ENCODE measurements at places on chromosomes 2 and 18.

DNA sequence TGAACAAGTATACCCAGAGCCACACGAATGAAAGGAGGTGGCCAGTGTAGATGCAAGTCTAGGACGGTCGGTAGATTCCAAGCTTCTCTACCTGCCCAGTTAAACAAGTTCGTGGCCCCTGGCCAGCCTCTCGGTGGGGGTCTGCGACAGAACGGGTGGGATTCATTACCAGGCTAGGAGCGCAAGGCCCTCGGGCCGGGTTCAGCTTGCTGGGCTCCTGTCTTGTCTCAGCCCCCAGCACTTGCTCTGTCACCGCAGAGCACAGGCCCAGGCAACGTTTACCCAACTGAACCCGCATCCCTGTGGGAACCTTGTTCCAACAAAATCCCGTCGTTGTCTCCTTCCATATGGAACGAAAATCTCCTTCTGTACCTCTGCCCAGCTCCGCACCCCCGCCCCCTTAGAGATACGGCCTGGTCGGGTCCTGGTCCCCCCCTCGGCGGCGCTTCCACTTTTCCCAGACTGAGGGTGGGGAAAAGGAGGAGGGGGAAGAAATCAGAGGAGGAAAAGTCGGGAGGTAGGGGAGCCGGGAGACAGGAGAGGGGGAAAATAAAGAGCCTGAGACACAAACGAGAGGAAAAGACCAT is 1.9 kb upstream of the EMX1 start:
- DNase-seq, result no peak

GRCh38 chr18:789397-789796 is 22.6 kb downstream of the YES1 start:
- DNase-seq, result no peak

DNA sequence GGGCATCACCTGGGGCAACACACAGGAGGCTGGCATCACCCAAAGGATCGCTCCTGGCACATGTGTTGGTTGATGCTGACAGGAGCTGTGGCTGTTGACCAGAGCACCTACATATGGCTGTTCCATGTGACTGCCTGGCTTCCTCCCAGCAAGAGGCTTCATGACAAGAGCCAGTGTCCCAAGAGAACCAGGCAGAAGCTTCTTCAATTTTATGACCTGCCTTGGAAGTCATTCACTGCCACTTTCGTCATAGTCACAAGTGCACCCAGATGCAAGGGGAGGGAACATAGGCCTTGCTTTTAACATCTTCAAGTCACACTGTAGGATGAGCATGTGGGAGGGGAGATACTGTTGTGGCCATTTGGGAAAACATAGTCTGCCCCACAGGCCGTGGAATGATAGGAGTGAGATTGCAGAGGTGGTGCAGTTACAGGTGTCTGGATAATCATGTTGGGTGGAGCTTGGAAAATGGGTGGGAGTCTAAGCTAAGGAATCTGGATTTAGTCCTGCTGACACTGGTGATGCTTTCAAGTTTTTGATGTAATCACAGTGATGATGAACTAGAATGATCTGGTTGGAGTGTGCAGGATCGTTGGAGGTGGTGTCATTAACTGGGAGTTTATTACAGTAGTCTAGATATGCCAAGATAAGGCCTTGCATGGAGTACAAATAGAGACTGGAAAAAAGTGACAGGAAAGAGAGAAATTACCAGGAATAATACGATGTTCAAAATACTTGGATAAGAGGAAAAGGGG is 107.0 kb downstream of the RAPGEF4 start:
- no peak for DNase-seq

GRCh38 chr2:24691806-24692205 is 101.4 kb downstream of the PTRHD1 start:
- DNase-seq, result no peak

DNA sequence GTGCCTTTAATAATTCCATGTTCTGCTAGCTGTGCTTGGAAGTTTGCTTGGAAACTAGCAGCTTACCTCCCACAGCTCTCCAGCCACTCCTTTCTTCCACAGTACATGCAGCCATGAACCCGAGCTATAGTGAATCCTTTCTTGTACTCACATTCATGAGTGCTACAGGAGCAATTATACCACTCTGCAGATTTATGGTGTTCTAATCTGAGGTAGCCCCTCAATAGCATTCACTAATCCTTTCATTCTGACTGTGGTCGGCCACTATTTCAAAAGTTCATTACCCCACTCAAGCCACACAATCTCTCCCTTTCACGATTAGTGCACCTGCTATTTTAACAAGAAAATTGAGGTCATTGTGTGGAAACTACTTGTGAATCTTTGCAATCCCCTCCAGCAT is 53.2 kb downstream of the CSRNP3 start:
- DNase-seq, result no peak

- no peak for DNase-seq
Measured at GRCh38 chr2:238090887-238091286, 9.3 kb upstream of the ESPNL start.

- no peak for DNase-seq
Measured at GRCh38 chr2:145654156-145654555, 1134.2 kb upstream of the ZEB2 start.

- DNase-seq, result no peak
Measured at GRCh38 chr2:80579756-80580155, 275.2 kb upstream of the LRRTM1 start.

Measured in activated CD4-positive, alpha-beta T cell treated with anti-CD3 and anti-CD28 coated beads for 1 hour (primary cell).